ENCODE measurements at places on chromosomes 11 and 22.
A peak's percentile ranks its signal among the peaks of the same experiment; 100 is the strongest.

GRCh38 chr22:17830043-17830961, 56.0 kb upstream of the BID start:
- DNase-seq = peak; percentile 80

- DNase-seq = no peak
Observed at GRCh38 chr11:33227578-33228261, 29.5 kb upstream of the HIPK3 start.

GRCh38 chr11:131609921-131610320, 239.5 kb downstream of the NTM start:
- no peak for DNase-seq

DNA sequence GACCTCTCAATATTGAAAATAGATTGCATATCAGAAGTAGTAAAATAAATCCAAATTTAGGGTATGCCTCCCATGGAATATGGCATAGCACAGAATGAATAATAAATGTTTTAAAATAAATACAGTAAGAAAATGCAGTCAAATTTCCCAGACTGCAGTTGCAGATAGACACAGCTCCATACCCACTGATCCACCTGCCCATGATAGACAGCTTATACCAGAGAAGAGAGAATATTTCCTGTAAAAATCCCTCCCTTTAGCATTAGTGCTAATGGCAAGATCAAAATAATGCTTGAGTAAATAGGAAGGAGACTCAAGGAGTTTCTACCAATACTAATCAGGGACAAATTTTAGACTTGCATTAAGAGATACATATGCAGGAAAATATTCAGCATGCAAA, 45.0 kb upstream of the CALCB start:
- DNase-seq = no peak

GRCh38 chr11:88779577-88779976, 286.2 kb downstream of the GRM5 start:
- no peak for DNase-seq

DNA sequence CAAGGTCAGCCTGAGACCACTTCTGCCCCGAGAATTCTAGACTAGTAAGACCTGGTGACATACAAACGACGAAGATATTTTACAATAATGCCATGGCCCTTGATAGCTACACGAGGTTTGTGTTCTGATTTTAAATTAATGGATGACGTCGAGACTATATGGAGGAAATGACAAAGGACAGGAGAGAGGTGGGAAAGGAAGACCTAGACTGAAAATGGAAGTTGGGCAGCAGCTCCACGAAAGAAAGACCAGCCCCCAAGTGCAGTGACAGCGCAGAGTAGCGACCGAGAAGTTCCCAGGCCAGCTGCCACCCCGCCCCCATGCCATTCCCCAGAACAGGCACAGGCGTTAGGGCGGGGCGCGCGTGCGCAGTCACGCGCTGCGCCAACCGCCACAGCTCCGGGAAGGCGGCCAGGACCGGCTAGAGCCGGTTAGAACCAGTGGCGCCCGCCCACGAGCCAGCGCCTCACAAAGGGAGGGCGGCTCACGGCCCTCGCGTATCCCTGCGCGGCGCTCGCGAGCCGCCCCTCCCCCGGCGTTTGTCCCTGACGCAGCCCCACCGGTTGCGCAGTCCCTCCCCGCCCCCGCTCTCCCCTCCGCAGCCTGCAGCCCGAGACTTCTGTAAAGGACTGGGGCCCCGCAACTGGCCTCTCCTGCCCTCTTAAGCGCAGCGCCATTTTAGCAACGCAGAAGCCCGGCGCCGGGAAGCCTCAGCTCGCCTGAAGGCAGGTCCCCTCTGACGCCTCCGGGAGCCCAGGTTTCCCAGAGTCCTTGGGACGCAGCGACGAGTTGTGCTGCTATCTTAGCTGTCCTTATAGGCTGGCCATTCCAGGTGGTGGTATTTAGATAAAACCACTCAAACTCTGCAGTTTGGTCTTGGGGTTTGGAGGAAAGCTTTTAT, 1.5 kb upstream of the MALAT1 start:
- DNase-seq = peak; percentile 99

DNA sequence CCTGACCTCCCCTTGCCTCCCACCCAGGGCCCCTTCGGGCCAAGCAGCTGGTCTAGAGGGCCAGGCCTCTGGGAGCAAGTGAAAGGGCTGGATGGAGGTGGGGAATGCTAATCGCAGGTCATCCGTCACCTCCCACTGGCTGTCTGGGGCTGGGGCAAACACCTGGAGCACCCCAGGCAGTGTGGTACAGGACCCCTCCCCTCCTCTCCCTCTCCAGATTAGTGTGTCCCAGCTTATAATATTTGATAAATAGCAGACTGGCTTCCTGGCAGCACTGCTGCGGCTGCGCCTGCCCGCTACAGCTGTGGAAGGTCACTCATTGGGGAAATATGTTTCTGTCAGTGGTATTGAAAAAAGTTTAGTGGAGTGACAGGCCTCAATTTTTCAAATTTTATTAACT, 90.7 kb upstream of the PHOX2A start:
- DNase-seq = no peak

DNA sequence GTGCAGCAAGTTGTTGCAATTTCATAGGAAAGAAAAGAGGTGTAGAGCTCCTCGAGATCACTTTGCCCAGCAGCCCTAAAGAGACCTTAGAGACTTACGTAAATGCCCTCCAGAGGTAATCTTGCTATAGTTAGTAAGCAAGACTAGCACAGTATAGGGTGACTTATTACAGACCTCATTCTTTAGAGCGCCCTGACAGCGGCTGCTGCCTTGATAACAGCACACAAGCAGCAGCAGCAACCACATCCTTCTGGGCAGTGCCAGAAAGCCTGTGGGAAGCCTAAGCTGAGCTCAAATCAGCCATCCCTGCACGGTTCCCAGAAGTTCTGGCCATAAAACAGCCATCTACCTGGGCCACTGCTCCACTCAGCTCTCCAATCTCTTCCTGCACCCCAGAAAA, 22.6 kb upstream of the OR56B1 start:
- DNase-seq = no peak

DNA sequence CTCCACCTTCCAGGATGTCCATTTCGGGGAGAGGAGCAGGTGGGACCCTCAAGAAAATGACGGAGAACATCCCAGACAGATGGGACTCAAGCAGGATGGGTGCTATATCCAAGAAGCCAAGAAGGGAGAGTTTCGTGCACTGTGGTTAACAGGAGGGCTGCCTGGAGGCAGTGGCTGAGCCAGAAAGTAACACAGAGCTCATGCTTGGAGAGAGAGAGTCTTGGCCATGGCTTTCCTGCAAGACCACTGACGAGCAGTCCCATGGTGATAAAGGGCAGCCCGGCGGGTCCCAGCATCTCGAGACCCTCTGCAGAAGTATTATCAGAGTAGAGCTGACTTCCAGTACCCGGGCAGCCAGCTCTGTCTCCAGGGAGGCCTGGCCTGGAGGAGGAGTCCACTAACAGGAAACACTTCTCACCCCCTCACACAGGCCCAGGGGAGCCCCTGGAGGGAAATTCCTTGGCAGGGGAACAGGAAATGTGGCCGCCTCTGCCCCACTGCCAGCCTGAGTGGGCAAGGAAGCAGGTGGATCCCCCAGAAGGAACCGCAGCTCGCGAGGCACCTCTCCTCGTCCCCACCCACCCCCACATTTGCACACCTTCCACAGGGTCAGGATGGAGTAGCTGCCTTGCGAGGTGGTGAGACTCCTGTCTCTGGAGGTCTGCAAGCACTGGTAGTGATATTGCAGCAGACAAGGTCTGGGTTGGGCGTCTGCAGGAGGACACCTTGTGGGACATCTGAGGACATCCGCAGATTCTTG, 32.2 kb downstream of the CYTH4 start:
- DNase-seq = no peak

DNA sequence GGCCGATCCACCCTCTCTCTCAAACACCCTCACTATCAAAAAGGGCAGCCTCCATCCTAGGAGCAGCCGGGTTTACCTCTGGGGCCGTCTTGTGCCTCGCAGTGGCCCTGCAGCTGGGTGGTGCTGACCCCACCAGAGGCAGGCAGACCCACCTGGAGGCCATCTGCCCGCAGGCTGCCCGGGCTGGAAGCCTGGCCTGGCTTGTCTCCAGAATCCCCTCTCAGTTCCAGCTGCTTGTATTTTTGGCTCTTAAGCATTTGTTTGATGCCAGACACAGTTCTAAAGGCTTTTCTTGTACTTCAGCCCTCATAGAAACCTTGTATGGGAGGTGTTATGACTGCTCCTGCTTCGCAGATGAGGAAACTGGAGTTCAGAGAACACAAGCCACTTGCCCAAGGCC, 4.2 kb upstream of the NFAM1 start:
- DNase-seq = no peak

DNA sequence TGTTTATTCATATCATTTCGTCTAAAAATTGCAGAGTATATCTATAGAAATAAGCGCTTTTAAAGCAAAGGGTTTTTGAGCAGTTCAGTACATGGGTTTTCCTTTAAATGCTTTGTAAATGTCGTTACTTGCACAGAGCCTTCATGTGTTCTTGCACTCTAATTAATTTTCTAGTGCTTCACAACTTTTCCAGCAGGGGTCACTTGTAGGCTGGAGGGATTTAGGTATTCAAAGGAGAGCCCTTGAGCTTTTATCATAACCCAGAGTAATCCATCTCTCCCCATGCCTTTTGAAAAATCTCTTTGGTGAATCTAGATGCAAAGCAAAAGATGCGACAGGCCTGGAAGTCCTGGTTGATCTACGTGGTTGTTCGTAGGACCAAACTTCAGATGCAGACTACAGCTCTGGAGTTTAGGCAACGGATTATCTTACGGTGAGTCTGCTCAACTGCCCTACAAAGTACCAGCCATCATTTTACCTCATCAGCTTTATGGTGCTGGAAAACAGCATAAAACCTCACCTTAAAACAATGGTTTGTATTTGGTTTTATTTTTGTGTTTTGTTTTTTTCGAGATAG, 60.4 kb downstream of the SFI1 start:
- DNase-seq = no peak

GRCh38 chr11:12319461-12319951, 57.9 kb upstream of the PARVA start:
- DNase-seq = no peak

- DNase-seq = no peak
Observed at GRCh38 chr11:112132737-112133136, 31.2 kb downstream of the IL18 start.

GRCh38 chr22:34841331-34841771, 224.6 kb upstream of the ISX start:
- DNase-seq = no peak

GRCh38 chr11:74443071-74443864, 24.1 kb downstream of the KCNE3 start:
- no peak for DNase-seq

GRCh38 chr11:61826930-61827570, 1.1 kb upstream of the FADS2 start:
- no peak for DNase-seq

- no peak for DNase-seq
Observed at GRCh38 chr22:19630614-19631013, 83.7 kb upstream of the SEPTIN5 start.

GRCh38 chr11:93648158-93648557, 13.3 kb upstream of the CEP295 start:
- DNase-seq = no peak

- no peak for DNase-seq
Observed at GRCh38 chr22:29328055-29328454, 12.6 kb upstream of the RASL10A start.

- DNase-seq = no peak
Observed at GRCh38 chr11:17683377-17684161, 35.8 kb upstream of the MYOD1 start.

Measured in activated naive CD4-positive, alpha-beta T cell treated with anti-CD3 and anti-CD28 coated beads, Interleukin-2, amount 50 U/mL, for 16 hours (primary cell).